ENCODE measurements at places on chromosomes 7 and 10.

GRCh38 chr10:88786032-88786770, 16.3 kb upstream of the LIPM start:
- DNase-seq = no peak

DNA sequence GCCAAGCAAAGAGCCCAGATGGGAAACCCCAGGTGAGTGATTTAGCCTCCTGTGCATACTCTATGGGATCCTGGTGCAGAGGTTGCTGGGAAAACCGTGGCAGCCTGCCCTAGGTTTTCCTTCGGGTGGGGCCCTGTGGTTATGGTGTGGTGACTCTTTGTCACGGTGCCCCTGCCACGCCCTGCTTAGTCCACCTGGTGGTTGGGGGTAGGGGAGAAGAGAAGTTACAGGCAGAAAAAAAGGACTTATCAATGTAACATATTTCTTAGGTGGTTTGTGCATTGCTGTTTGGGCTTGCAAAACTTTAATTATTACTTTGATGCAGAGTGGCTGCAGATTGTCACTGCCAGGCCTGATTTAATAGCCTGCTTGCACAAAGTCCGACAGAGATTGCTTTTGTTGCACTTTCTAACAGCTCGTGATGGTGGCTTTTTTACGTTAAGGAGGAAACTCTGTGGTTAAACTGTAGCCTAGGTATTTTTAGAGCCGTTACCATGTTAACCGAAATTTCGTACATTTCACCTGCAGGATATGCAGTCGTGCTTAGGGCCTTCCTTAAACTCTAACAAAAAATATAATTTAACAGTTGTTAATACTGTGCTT, 197.4 kb downstream of the RNLS start:
- DNase-seq = no peak

DNA sequence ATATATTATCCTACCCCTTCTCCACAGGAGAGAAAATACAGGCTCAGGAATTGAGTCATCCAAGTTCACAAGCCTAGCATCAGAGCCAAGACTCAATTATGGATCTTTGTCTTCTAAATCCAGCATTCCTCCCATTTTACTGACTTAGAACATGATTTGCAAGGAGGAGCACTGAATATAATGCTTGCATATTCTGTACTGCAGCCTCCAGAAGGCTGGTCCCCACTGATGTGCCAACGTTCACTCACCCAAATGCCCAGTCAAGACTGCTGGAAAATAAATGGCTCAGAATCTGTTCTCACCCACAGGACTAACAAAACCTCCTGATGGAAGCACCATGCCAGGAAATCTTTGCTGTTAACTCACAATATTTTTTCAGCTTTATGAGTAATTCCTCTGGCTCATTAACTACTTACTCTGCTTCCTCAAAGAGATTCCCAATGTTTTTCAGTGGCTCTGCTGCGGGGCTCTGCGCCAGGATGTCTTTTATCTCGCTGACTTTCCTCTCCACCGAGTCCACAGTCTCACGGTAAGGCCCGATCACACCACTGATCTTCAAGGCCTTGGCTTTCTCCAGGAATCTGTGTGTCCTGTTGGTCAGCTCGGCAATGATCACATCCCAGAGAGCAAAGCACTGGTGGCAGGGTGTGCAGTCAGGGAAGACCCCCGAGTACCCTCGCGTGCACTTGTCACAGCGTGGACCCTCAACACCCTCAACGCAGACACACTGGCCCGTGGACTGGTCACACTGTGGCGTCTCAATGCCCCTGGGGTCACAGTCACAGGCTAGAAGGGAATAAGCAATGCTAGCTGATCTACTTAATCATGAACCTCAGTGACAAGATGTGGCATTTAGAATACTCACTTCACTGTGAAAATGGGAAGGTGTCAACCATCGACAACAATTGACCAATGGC, 48.8 kb downstream of the DLD start:
- DNase-seq = no peak

DNA sequence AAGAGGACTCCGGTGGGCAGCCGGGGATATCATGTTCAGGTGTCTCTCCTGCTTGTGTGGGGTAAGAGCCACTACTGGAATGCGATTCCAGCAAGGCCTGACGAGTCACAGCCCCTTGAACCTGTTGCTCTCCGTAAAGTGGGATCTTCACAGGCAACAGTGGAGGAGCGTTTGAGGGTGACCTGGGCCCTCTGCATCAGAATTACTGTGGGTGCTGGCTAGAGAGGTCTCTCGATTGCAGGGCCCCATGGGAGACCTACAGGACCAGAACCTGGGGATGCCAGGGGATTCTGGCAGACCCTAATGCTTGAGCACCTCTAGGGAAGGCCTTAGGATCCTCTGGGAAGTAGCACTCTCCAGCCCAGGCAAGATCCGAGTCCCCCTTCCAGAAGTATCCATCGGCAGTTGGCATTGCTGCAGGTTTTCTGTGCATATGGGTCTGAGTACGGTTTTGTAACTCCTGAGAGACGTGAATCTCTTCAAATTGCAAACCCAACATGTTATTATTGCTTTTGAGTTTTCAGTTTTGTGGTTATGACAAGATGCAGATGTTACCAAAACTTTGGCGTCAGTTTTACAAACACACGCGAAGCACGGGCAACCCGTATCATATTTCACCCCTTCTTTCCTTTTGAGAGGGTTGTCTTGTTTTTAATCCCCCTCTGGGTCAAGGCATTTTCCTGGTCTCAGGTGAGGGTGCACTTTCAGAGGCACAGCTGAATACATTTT, 4.6 kb downstream of the MGMT start:
- DNase-seq = no peak

GRCh38 chr10:48940958-48941357, 1.3 kb upstream of the LRRC18 start:
- DNase-seq = peak; percentile 49

GRCh38 chr7:4444106-4444505, 238.0 kb upstream of the FOXK1 start:
- DNase-seq = no peak

- peak; percentile 26 for DNase-seq
Observed at GRCh38 chr7:108813251-108814014, 243.8 kb downstream of the DNAJB9 start.

DNA sequence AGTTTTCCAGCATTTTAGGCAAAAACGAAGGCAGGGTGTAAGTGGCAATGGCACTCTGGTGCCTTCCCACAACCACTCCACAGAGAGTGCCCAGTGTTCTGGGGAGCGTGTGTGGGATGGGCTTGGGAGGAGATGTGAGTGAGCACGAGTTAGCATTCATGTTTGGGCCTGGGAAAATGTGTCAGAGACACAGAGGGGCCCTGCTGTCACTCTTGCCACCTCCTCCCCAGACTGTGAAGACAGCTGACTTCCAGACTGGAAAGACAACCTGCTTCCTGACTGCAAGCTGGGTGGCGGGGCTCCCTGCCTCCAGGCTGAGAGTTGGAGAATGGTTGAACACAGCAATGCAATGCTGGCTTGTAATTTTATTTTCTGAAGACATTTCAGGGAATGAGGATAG, 454.5 kb upstream of the ZMIZ1 start:
- no peak for DNase-seq

GRCh38 chr10:9957351-9957750, 1060.3 kb upstream of the CELF2 start:
- DNase-seq = no peak

DNA sequence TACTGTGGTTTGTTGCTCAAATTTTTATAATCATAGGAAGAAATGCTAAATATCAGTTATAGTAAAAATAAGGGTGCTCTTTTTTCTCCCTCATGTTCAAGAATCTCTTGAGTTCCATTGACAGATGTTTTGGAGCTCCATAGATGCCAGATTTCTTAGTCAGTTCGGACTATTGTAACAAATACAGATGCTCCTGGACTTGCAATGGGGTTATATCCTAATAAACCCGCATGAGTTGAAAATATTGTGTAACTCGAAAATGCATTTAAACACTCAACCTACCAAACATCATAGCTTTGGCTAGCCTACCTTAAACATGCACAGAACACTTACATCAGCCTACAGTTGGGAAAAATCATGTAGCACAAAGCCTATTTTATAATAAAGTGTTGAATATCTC, 100.7 kb upstream of the CSTF2T start:
- no peak for DNase-seq

- DNase-seq = no peak
Observed at GRCh38 chr7:116543664-116544063, 18.8 kb downstream of the CAV1 start.

DNA sequence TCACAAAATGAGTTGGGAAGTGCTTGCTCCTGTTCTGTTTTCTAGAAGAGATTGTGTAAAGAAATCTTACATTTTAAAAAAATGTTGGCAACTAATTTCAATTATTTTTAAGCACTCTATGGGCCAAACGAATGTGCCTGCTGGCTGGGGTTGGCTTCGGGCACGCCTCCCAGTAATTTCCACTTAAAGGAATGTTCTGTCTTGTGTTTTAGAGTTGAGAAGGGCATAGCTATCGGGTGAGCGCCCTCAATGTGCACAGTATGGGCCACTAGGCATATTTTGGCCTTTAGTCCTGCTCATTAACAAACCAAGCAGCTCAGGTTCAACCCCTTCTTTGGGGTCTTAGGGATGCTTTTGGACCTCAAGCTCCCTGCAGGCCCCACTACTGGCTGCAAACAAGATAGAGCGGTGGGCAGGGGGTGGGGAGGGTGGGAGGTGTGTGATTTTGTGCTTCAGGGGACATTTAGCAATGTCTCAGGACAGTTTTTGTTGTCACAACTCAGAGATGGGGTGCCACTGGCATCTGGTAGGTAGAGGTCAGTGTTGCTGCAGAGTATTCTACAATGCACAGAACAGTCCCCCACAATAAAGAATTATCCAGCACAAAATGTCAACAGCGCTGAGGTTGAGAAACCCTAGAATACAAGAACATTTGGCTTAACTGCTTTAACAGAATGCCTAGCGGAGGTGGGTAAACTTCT, 40.7 kb downstream of the TACC2 start:
- DNase-seq = no peak

- DNase-seq = no peak
Observed at GRCh38 chr7:3217166-3217565, 83.9 kb upstream of the SDK1 start.

DNA sequence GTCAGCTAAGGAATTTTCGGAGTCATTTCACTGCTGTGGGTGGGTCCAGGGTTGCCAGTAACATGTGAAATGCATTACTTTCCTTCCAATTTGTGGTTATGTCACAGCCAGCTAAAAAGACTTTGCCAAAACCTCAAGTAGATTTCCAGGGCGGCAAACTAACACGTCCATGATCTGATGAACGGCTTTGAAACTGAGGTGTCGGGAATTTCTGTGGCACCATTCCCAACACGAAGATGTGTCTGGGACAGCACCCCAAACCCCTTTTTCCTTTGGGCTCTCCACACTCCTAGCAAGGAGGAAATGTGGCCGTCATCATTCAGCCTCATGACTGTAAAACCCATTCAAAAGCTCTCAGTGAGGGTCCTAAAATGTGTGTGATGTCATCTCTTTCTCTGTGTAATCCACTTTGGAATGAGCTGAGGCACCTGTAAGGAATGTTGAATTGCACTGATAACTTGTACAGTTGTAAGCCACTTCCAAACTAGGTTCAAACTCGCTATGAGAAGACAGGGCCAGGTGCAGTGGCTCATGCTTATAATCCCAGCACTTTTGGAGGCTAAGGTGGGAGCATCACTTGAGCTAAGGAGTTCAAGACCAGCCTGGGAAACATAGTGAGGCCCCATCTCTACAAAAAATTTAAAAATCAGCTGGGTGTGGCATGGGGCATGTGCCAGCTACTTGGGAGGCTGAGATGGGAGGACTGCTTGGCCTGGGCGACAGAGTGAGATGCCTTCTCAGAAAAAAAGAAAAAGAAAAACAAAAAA, 146.1 kb upstream of the FRMD4A start:
- DNase-seq = no peak

- no peak for DNase-seq
Observed at GRCh38 chr7:1844951-1845390, 174.9 kb downstream of the ELFN1 start.

DNA sequence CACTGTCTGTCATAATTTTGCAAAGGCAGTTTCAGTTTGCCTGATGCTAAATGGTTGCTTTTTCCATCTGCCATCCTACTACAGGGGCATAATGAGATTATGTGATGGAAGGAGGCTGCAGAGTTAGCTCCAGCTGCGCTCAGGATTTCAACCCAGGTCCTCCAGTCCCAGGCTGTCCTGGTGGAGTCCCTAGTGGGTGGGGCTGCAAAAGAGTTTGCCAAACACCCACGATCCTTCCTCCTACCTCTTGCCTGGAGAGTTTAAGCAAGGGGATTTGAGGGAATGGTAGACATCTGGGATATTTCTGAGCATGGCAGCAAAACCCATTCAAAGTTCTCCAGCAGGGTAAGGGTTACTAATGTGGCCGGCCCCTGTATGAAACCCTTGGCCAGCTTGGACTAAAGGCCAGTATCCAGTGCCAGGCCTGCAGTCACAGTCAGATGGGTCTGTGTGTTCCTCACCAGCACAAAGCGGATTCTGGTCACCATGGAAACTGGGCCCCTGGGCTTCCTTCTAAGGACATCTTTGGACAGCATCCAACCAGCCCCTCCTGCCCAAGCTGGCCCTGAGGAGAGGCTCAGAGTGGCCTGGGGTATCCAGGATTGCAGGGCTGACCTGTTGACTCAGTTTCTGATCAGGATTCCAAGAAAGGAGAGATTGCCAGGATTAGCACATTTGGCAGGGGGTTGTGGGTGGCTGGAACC, 42.7 kb upstream of the CHST3 start:
- DNase-seq = peak; percentile 20

Data from ELF-1 (cell line).